Activated naive CD8-positive, alpha-beta T cell treated with anti-CD3 and anti-CD28 coated beads for 36 hours (primary cell): ENCODE measurements at places on chromosomes 4 and X.

- H3K36me3 ChIP-seq: peaks cover 3% of the 10 kb centered on the region
- H3K27ac ChIP-seq: peak overlapping the region; percentile 29
- no peak overlapping the region for H3K4me3 ChIP-seq
- peaks cover 18% of the 10 kb centered on the region for H3K4me1 ChIP-seq
Observed at GRCh38 chr4:26568446-26568994, 15.4 kb upstream of the TBC1D19 start.

DNA sequence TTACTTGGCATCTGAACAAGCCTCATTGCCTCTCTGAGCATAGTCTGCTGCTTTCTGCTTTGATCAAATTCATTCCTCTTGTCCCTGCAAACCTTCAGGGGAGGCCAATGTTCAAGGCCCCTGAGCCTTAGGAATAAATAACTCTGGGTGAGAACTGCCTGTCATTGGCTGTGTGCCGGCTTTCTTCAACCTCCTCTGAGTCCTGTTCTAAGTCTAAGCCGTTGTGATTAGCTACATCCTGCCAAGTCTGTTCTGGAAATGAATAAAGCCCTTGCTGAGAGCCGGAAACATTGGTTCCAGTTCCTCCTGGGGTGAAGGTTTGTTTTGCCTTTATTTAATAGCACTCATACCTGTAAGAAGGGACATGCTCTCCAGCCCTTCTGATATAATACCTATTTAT lies 13.8 kb downstream of the RNF4 start:
- H3K4me1 ChIP-seq: peaks cover 87% of the 10 kb centered on the region
- H3K27me3 ChIP-seq: no peaks in the 10 kb centered on the region
- no peak for DNase-seq
- peaks cover 35% of the 10 kb centered on the region for H3K36me3 ChIP-seq

DNA sequence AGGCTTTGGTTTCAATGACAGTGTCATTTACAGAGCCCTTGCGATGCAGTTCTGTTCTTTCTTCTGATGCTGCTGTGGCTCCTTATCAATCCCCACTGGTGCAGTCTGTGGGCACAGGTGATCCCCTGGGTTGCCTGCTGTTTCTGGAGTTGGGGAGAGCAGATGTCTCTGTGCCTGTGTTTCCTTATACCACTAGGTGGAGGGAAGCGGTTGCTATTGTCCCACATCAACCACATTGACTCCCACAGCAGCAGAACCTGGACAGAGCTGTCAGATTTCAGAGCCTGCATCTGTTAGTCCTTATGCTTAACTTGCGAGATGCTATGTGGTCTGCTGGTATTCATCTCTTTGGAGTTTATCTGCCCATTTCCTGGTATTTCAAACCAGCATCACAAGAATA lies 57.7 kb downstream of the NEIL3 start:
- no peak overlapping the region for H3K27ac ChIP-seq
- no peaks in the 10 kb centered on the region for H3K27me3 ChIP-seq
- no peak overlapping the region for H3K4me3 ChIP-seq
- peaks cover 8% of the 10 kb centered on the region for H3K36me3 ChIP-seq
- H3K4me1 ChIP-seq: peaks cover 4% of the 10 kb centered on the region

DNA sequence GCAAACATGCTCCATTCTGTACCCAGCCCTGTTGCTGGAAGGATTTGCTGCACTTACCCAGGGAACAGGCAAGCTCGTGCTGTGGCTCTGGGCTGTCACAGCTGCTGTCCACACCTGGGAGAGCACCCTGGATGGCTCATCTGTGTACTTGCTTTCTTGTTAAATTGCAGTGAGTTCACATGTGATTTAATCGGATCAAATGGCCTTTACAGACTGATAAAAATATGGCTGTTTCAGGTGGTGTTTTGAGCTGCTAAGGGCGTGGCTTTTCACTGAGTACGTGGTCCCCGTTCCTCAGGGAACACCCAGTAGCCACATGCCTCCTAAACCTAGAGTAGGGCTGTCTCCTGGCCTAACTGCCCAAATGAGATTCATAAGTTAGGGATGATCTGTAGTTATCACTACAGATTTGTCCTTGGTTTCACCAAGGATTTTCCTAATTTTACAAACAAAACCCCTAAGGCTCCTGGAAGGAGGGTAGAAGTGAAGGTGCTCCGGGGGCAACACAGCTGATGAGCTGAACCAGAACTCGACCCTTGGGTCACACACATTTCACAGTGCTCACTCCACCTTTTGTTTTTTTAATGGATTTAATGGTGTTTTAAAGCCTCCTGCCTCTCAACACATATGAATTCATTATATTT lies 13.7 kb downstream of the KLKB1 start:
- no peaks in the 10 kb centered on the region for H3K4me1 ChIP-seq
- H3K27ac ChIP-seq: no peak overlapping the region
- H3K4me3 ChIP-seq: no peak overlapping the region
- no peak for DNase-seq

GRCh38 chr4:88527787-88528186 lies 4.2 kb upstream of the PYURF start:
- no peak overlapping the region for H3K4me3 ChIP-seq
- peaks cover 20% of the 10 kb centered on the region for H3K4me1 ChIP-seq
- no peaks in the 10 kb centered on the region for H3K36me3 ChIP-seq
- DNase-seq: no peak
- no peaks in the 10 kb centered on the region for H3K27me3 ChIP-seq

- no peak overlapping the region for H3K4me3 ChIP-seq
- no peaks in the 10 kb centered on the region for H3K4me1 ChIP-seq
- H3K27ac ChIP-seq: no peak overlapping the region
- DNase-seq: no peak
Observed at GRCh38 chrX:66872771-66873170, 233.9 kb upstream of the EDA2R start.

- H3K36me3 ChIP-seq: no peaks in the 10 kb centered on the region
- peaks cover 21% of the 10 kb centered on the region for H3K4me1 ChIP-seq
- no peak overlapping the region for H3K4me3 ChIP-seq
- no peak for DNase-seq
Observed at GRCh38 chr4:56823933-56824600, 2.6 kb upstream of the SPINK2 start.

DNA sequence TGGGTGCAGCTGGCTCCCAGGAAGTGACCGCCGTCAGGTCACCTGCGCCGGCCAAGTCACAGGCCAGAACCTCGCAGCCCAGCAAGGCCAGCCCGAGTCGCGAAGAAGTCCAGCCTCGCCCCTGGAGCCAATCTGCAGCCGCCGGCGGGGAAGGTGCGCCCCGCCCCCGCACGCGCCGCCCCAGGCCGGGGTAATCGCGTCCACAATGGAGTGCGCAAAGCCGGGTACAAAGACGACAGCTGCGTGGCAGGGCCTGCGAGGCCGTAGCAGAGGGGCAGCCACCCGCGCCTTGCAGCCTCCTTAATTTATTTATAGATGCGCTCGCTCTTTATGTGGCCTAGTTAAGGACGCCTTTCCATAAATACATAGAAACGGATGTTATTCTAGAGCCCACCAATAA lies 139.4 kb upstream of the CPEB2 start:
- no peak overlapping the region for H3K4me3 ChIP-seq
- H3K27me3 ChIP-seq: peaks cover 53% of the 10 kb centered on the region
- no peak for DNase-seq
- H3K4me1 ChIP-seq: peaks cover 1% of the 10 kb centered on the region
- H3K36me3 ChIP-seq: peaks cover 1% of the 10 kb centered on the region

GRCh38 chr4:123083646-123084045 lies 161.2 kb upstream of the NUDT6 start:
- peaks cover 55% of the 10 kb centered on the region for H3K36me3 ChIP-seq
- no peak overlapping the region for H3K27ac ChIP-seq
- H3K4me3 ChIP-seq: no peak overlapping the region
- H3K4me1 ChIP-seq: peaks cover 2% of the 10 kb centered on the region
- DNase-seq: no peak
- no peaks in the 10 kb centered on the region for H3K27me3 ChIP-seq

DNA sequence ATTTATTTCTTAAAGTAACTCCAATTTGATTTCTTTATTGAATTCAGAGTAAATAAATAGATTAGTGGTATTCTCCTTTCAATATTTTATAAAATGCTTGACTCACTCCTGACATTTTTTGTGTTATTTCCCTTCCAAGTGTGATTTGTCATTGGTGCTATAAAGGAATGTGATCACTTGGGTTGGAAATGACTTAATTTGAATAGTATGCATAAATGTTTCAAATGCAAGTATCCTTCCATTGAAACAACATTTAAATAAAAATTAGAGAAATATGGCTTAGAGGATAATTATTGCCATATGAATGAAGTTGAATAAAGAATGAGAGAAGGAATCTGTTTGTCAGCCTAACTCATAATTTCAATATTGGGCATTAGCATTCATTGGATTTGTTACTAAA lies 182.7 kb downstream of the PABPC4L start:
- H3K36me3 ChIP-seq: no peaks in the 10 kb centered on the region
- no peak overlapping the region for H3K27ac ChIP-seq
- H3K4me1 ChIP-seq: no peaks in the 10 kb centered on the region
- no peaks in the 10 kb centered on the region for H3K27me3 ChIP-seq
- no peak overlapping the region for H3K4me3 ChIP-seq

GRCh38 chr4:148270630-148271029 lies 171.6 kb downstream of the NR3C2 start:
- peaks cover 19% of the 10 kb centered on the region for H3K4me1 ChIP-seq
- H3K27ac ChIP-seq: no peak overlapping the region
- no peak for DNase-seq
- no peaks in the 10 kb centered on the region for H3K27me3 ChIP-seq
- H3K4me3 ChIP-seq: no peak overlapping the region

GRCh38 chrX:120286733-120287512 lies 24.3 kb downstream of the TMEM255A start:
- peaks cover 4% of the 10 kb centered on the region for H3K4me1 ChIP-seq
- H3K4me3 ChIP-seq: no peak overlapping the region
- DNase-seq: no peak
- H3K27ac ChIP-seq: no peak overlapping the region
- no peaks in the 10 kb centered on the region for H3K36me3 ChIP-seq

DNA sequence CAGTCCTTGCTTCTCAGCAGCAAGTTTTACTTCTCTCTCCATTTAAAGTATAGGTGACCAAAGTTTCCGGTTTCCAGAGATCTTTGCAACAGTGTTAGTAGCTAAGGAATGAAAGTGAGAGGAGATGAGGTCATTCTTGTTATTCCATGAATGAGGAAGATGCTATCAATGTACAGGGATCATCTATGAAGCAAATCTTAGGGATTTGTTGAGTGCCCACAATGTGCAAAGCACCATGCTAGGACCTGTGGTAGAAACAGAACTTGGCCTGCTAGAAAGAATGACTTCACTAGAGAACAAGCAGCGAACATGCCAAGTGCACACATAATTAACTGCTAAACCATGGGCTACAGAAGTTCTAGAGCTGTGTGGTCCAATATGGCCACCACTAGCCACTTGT lies 112.5 kb downstream of the MID1 start:
- no peaks in the 10 kb centered on the region for H3K4me1 ChIP-seq
- H3K4me3 ChIP-seq: no peak overlapping the region
- H3K27me3 ChIP-seq: no peaks in the 10 kb centered on the region
- no peak overlapping the region for H3K27ac ChIP-seq
- H3K36me3 ChIP-seq: no peaks in the 10 kb centered on the region
- DNase-seq: no peak

GRCh38 chrX:47697181-47697580 lies 38.2 kb upstream of the UXT start:
- no peaks in the 10 kb centered on the region for H3K36me3 ChIP-seq
- H3K4me1 ChIP-seq: no peaks in the 10 kb centered on the region
- H3K27ac ChIP-seq: no peak overlapping the region
- no peaks in the 10 kb centered on the region for H3K27me3 ChIP-seq
- no peak for DNase-seq
- no peak overlapping the region for H3K4me3 ChIP-seq

DNA sequence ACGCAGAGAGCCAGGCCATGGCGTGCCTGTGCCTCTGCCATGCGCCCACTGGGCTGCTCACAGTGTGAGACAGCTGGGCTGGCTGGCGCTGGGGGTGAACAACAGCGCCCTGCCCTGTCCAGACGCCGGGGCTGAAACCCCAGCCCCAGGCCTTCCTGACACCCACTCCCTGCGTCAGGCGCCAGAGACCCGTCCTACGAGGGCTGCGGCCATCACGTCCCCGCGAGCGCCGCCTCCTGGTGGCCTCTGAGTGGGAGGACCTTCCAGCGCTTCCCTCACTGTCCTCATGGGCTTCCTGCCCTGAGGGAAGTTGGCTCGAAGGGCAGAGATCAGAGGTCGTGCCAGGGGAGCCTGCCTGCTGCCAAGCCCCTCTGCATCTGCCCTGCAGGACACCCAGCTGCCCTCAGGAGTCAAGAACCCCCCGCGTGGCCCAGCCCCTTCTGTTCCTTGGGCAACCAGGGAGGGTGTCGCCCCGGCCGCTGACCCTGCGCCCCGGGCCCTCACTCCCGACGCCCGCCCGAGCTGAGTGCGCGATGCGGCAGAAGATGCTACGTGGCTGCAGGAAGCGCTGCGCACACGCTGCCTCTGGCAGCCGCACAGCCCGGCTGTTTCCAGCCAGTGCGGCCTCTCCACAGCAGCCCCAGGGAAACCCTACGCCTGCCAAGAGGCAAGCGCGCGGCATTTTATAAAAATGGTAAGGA lies 16.2 kb downstream of the NELFA start:
- peaks cover 8% of the 10 kb centered on the region for H3K4me1 ChIP-seq
- peaks cover 29% of the 10 kb centered on the region for H3K36me3 ChIP-seq
- no peak overlapping the region for H3K27ac ChIP-seq
- no peak for DNase-seq
- H3K27me3 ChIP-seq: no peaks in the 10 kb centered on the region

GRCh38 chrX:1902901-1903235 lies 288.0 kb downstream of the ASMT start:
- H3K4me1 ChIP-seq: no peaks in the 10 kb centered on the region
- no peak overlapping the region for H3K27ac ChIP-seq
- DNase-seq: no peak
- no peak overlapping the region for H3K4me3 ChIP-seq

- H3K27ac ChIP-seq: no peak overlapping the region
- peak overlapping the region; percentile 35 for H3K4me3 ChIP-seq
- DNase-seq: peak; percentile 26
- no peaks in the 10 kb centered on the region for H3K36me3 ChIP-seq
Observed at GRCh38 chr4:89829470-89830138, 7.4 kb downstream of the SNCA start.

DNA sequence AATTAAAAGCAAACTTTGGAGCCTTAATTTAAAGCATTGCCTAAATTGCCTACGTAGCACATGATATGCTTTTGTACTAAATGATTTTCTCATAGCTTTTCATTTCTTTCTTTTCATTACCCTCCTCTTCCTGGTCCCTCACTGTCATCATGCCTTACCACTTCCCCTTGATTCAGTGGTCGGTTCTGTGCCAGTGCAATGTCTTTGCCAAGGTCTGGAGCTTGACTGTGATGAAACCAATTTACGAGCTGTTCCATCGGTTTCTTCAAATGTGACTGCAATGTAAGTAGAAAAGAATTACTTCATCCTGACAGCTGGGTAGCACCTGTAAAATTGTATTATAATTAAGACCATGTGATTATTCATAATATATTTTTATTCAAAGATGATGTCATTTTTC lies 72.5 kb downstream of the C4orf46 start:
- no peaks in the 10 kb centered on the region for H3K36me3 ChIP-seq
- no peaks in the 10 kb centered on the region for H3K4me1 ChIP-seq
- no peak overlapping the region for H3K4me3 ChIP-seq
- DNase-seq: no peak

DNA sequence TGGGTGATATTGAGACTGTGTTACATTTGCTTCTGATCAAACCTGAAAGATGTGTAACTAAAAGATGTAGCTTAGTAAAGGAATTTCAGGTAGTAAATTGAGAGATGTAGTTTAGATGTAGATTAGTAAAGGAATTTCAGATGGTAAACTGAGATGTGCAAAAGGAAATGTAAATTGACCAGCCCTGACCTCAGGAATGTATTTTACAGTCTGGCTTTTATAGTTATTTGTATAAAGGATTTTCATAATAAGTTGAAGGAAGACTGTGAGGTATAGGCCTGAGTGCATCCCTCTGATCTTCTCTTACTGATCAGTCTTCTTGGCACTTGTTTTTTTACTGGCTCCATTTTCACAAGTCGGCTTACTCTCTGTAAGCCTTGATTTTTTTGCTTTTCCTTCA lies 3.2 kb downstream of the KLHL2 start:
- H3K36me3 ChIP-seq: peaks cover 4% of the 10 kb centered on the region
- no peak overlapping the region for H3K27ac ChIP-seq
- DNase-seq: no peak
- no peaks in the 10 kb centered on the region for H3K27me3 ChIP-seq
